ENCODE measurements at places on chromosomes 7 and 10. TPM values are rescaled to one million over a fixed set of nuclear protein-coding genes. Genes with fewer than 3 reads are reported as not detected.

DNA sequence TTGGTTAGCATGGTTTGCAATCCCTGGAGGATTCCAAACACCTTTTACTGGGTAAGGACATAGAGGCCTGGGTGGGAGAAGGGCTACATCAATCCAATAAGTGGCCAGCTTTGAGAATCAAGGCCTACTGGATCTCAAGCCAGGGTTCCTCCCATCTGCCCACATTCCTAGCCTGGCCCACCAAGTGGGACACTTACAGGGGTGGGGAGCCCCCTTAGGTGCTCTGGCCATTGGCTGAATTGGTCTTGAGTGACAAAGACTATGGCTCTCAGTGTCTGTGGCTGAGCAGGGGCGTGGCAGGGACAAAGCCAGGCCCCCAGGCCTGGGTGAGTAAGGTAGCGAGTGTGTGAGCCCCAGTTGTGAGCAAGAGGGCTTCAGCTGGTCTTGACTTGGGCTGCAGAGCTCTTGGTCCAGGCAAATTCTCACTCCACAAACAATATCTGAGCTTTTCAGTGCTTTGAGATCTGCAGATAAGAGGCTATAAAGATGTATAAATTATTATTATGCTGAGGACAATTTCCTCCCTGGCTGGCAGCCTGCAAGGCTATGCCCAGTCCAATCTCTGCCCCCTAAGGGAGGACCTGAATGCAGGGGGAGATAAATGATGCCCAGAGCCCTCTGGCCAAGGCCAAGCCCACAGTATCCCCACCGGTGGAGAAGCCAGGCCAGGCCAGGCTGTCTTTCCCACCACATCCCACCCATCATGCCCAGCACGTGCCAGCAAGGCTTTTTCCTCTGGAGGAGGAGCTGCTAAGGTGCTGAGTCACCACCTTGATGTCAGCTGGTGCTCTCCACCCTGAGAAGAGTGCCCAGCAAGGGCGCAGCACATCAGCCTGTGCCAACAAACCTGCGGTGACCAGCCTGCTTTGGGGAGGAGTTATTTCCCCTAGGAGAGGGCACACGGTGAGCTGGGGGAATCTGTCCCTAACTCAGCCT, 80.7 kb upstream of the DUSP5 start:
- DNase-seq, result no peak

Gene TYW1B
- total RNA-seq, result 8.4 TPM

DNA sequence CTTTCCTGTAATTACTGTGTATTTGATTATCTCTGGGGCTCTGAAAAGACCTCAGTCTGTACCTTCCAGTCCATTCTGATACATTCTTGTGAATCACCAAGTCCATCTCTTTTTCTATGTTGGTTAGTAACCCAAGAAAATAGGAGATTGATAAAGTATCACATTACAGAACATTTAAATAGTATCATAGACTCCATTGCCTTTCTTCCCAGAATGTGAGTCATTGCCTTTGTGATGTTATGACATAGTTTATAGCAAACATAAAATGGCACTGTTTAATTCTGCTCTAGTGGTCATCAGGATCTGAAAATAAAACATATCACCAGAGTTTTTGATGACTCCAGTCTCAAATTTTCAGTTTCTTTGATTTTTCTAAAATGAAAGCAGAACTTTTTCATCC, 78.4 kb downstream of the NRG3 start:
- DNase-seq, result no peak

GRCh38 chr10:68604441-68604840, 44.3 kb downstream of the TET1 start:
- no peak for DNase-seq

GRCh38 chr7:113775401-113775800, 143.4 kb downstream of the PPP1R3A start:
- DNase-seq, result no peak

Gene FBXO24
- 0.55 TPM for total RNA-seq

DNA sequence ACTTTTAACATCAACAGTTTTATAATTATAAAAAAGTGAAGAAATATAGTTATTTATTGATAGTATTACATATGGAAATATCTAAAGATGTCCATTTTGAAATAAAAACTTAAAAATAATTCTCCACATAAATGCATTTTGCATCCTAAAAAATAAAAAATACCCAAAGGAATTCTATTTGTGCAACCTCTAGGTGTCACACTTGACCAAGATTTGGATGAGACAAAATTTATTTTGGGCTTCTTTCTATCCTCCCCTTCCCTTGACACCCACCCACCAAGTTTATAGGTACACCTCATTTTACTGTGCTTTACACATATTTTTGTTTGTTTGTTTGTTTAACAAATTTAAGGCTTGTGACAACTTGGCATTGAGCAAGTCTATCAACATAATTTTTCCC, 3.3 kb upstream of the THSD7A start:
- no peak for DNase-seq
